Peyer's patch (tissue), 4 donors: ENCODE measurements at places on chromosomes 12 and 14. TPM values are rescaled to one million over a fixed set of nuclear protein-coding genes. Genes with fewer than 3 reads are reported as not detected.

DNA sequence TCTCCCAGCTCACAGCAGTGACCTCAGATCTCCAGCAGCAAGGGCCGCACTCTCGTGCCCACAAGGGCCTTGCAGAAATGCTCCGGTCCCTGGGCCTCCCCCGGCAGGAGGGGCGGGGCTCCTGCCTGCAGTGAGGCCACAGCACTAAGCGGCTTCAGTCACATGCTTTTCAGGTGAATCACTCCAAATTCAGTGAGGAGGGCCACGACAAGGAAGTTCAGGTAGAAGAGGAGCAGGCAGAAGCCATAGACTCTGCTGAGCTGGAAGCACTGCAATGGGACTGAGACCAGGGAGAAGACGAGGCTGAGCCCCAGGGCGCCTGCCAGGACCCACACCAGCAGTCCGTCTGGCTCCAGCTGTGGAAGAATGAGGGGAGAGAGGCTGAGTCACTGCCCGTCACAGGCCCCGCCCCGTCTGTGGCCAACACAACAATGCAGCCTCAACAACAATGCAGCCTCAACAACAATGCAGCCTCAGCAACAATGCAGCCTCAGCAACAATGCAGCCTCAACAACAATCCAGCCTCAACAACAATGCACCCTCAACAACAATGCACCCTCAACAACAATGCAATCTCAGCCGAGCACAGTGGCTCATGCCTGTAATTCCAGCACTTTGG lies 35.2 kb downstream of the SLC8B1 start:
- peak; percentile 55 for DNase-seq

GRCh38 chr14:46139649-46140048 lies 511.9 kb downstream of the RPL10L start:
- DNase-seq, result no peak

DNA sequence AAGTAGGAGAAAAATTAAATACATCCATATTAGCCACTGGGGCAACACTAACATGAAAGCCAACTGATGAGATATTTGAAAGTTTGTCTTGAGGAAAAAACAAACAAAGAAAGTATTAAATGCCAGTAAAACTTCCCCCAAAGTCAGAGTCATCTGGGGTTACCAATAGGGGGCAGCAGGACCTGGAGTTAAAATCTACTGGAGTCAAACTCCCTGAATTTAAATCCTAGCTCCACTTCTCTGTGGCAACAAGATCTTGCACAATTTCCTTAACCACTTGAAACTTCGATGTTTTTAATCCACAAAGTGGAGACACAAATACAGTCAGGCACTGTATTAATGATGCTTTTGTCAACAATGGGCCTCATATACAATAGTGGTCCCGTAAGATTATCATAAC lies 14.4 kb downstream of the PLEKHG7 start:
- no peak for DNase-seq

DNA sequence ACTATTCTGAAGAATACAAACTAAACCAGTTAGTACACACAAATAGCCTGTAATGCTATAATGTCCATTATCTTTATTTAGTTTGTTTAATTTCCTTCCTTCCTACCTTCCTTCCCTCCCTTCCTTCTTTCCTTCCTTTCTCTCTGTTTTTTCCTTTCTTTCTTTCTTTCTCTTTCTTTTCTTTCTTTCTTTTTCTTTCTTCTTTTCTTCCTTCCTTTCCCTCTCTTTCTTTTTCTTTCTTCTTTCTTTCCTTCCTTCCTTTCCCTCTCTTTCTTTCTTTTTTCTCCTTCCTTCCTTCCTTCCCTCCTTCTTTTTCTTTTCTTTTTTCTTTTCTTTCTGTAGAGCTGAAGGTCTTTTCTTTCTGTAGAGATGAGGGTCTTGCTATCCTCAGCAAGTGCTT lies 131.2 kb downstream of the TMEM30B start:
- DNase-seq, result no peak

GRCh38 chr14:100370003-100370402 lies 46.9 kb downstream of the SLC25A47 start:
- no peak for DNase-seq

The GZMH gene
- 1.2 TPM for total RNA-seq

- peak; percentile 11 for DNase-seq
These were observed 45.5 kb upstream of the PLEKHG6 start for GRCh38 chr12:6265038-6265405.

DNA sequence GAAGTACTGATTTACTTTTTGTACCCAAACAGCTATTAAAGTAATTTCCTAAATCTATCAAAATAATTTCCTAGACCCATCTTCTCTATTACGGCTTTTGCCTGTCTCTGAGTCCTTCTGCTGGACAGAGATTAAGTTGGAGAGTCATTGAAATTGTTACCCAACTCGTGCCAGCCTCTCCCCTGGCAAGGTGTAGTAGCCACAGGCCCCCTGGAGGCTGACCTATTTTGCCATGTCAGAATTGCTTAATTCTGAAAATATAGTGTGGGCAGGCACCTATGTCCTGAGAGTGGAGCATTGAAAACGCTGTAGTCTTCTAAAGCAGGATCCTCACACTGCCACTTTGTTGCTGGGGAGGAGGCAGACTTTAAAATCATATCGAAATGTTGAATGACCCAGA lies 308.2 kb downstream of the GLT1D1 start:
- DNase-seq, result no peak

The AKAP5 gene
- total RNA-seq, result 0.57 TPM

The C12orf54 gene
- total RNA-seq, result not detected

DNA sequence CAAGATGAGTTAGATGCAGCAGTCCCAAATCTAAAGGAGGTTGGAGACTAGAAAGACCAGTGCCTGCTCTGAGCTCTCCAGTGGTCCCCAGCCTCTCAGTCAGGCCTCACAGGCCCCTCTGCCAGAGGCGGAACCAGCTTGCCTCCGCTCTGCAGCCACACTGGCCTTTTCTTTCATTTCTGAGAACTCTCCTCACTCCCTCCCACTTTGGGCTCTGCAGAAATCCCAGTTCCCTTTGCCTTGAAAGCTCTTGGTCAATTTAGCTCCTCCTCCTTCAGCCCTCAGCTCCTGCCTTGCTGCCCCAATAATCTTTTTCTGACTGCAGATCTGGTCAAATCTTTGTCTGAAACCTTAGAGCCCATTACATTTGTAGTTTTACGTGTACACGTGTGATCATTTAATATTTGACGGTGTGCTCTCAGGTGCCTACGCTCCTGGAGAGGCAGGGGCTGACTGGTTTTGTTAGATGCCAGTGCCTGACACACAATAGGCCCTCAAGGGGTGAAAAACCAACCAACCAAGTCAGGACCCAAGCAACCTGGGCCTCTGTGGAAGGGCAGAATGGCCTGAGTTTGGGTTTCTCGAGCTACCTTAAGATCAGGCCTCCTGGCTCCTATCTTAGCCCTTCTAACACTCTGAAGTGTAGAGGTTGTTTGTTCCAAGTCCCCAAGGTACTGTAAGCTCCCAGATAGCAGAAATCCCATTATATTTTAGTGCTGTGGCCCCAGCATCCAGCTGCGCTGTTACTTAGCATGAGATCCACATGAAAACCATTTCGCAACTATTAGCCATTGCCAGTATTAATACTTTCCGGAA lies 1.1 kb upstream of the NUDT4 start:
- DNase-seq, result no peak
